NCI-H524 treated with DMSO at 0.1 percent for 48 hours (cell line): ENCODE measurements at places on chromosomes 6 and 20.

DNA sequence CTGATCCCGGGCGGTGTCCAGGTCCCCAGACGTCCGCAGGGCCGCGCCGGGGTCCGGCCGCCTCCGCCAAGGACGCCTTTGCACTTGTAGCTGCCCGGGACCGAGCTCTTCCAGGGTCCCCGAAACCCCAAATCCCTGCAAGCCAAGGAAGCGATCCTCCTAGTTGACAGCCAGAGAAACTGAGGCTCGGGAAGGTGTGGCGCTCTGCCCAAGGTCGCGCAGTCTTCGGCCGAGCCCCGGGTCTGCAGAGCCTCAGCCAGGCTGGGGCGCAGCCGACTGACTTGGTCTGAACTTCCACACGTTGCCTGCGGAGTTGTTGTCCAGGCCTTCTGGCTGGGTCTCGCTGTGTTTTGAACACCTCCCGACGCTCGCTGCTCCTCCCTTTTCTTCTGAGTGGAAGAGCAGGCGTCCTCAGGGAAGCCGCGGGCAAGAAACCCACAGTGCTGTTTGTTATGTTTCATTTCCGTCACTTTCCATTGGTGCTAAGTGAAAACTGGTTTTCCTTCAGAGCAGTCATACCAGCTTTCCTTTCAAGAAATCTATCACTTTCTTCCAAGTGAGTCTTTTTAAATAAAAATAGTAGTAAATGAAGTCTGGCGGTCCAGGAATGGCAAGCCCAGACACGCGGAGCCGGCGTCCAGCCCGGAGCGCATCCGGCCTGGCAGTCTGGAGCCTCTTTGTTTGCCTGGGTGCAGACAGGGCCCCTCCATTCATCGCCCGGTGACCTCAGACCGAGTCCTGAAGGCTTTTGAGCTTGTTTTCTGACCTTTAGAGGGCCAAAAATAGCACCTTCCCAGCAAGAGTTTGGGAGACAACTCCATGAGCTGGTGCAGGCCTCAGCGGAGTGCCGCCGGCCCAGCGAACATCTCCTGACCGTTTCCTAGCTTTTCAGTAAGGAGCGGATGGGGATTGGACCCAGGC is 698 bp downstream of the FAM210B start:
- no peak for DNase-seq

DNA sequence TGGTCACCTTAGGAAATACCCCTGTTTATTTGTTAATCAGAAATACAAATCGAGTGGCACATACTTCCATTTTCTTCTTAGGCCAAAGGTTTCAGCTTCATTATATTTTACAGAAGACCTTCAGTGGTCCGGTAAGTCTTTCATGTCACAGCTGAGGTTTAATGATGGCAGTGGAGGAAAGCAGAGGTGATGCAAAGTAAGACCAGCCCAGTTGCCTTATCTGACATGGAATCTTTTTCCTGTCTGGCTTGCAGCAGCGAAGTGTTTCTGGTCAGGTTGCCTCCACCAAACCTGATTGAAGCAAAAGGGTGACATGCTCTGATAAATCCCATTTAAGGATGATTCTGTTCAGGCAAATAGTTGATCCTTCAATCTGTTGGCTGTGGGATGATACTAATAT is 100.0 kb downstream of the PRDM1 start:
- DNase-seq = no peak

DNA sequence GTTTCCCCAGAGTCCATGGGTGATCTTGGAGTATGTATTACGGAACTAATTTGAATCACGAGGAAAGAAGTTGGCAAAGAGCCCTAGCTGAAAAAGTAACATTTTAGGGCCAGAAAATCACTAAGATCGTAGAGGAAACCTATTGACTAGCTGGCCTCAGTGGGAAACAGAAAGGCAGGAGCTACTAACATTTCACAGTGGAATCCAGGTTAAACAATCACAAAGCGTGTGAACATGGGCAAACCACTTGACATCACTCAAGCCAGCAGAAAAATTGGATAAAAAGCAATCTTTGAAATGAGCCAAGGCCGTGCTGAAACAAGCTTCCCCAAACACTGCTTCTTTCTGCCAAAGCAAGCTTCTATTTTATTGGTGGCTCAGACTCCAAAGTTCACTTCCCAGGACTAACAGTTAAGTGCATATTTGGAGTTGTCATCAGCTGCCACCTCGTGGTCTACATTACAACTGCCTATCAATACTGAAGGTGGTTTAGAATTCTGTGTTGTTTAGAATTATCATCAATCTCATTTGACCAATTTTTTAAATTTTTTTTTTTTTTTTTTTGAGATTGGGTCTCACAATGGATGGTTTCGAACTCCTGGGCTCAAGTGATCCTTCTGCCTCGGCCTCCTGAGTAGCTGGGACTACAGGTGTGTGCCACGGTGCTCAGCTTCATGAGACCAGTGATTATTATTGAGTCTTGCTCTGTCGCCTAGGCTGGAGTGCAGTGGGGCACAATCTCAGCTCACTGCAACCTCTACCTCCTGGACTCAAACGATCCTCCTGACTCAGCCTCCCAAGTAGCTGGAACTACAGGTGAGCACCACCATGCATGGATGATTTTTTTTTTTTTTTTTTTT is 10.6 kb downstream of the RPS10 start:
- DNase-seq = no peak

GRCh38 chr20:48031122-48031521 is 245.8 kb upstream of the SULF2 start:
- DNase-seq = no peak

GRCh38 chr6:132425176-132425575 is 23.9 kb upstream of the MOXD1 start:
- DNase-seq = no peak

DNA sequence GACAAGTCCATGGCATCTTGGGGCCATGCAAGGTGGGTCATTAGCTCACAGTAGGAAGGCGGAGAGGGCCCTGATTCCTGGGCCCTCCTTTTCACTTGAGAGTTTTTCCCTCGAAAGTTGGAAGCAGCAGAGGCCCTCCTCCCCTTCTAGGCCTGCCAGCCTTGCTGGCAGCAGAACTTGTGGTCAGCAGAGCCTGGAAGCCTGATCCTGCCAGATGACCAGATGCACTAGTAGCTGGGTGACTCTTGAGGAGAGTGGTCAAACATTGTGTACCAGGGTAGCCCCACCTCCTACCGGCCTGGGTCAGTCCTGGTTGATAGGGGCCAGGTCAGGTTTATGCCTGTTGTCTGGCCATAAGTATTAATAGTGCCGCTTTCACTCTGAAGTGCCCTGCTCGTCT is 3.8 kb upstream of the HMGA1 start:
- no peak for DNase-seq

GRCh38 chr20:474581-474980 is 12.2 kb upstream of the TBC1D20 start:
- no peak for DNase-seq

DNA sequence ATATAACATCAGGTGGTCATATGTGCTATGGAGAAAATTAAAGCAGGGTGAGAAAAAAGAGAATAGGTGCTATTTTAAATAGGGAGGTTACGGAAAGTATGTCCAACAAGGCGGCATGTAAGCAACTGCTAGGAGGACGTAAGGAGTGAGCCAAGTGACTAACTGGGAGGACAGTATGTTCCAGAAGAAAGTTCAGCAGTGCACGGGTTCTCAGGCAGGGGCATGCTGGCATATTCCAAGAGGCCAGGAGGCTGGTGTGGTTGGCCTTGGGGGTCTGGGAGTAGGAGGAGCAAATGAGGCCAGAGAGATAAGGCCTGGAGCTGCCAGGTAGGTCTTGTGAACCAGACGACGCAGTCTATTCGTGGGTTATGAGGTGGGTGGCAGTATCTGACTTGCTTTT is 112.4 kb downstream of the ARMC2 start:
- DNase-seq = no peak

DNA sequence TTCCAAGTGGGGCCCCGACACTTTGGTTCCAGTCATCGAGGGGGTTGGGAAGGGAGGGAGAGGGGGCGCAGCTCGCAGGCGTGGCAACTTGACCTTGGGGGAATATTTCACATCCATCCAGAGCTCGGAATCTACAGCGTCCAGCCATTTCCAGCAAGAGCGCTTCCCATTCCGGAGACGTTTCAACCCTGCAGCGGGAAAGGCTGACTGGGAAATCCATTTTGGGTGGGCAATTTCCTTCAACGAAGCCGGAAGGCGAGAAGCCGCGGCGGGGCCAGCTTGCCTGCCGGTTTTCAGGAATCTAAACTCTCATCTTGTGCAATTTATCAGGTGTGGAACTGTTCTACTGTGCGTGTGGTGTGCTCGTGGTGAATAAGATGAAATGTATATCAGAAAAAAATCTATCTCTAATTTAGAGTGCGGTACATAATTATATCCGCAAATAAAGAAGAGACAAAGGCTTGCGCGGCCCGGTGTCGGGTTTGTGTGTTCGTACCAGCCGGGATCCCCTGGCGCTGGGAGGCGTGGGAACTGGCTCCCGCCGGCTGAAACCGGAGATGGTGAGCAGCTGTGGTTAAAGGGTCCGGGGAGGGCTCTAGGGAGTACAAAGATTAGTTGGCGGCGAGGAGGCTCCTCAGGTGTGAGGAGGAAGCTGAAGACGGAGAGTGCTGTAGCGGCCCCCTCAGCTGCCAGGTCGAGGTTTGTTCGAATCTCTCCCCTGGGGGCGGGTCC is 4.8 kb downstream of the SLC32A1 start:
- peak; percentile 85 for DNase-seq

DNA sequence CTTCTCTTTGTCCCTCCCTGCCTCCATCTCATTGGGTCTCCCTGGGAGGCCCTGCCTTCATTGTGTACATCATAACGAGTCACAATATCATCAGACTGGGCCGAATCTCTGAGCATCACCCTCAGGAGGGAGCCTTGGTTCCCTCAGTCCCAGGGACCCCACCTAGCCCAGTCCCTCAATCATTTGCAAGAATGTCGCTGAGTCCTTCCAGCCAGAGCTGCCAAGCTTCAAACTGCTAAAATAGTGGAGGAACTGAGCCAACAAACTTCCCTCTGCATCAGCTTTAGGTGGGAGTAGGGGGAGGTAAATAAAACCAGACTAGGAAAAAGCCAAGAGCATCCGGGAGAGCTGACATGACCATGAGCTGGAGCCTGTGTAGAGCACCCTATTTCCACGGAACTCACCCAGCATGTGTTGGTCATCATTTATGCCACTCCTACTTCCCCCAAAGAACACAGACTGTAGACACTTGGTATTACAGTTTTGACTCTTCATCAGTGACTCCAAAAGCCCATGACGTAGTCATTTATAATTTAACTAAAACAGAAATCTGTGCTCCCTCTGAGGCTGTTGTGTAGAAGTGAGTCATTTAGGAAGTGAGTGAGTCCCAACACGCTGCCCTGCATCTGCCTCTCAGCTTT is 28.8 kb upstream of the IL17A start:
- no peak for DNase-seq

DNA sequence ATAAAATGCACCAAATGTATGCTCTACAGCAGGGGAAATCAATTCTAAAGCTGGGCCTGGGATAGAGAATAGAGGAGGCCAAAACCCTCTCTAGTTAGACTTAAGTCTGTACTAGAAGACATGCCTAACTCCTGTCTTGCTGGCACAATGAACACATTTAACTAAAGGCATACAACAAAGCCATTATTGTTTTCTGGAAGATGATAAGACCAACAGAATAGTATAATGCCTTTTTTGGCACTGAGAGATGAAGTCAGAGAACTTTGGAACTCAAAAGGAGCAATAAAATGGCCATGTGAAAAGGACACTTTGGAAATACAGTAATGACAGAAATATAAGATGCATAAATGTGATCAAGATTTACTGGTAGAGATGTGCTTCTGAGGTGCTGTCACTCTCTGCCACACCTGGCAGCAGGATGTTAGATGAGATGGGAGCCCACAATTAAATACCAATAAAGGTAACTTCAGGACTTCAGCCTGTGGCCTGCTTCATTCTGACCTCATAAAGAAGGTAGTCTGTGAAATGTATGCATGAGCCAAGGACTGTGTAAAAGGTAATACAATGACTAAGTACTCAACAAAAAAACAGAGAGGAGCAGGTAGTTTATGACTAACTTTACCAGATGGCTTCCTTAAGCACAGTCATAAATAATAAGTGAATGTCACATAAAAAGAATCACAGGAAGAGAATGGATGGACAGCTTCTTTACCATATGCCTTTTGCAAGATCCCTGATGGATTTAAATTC is 333.4 kb downstream of the BCKDHB start:
- DNase-seq = no peak

DNA sequence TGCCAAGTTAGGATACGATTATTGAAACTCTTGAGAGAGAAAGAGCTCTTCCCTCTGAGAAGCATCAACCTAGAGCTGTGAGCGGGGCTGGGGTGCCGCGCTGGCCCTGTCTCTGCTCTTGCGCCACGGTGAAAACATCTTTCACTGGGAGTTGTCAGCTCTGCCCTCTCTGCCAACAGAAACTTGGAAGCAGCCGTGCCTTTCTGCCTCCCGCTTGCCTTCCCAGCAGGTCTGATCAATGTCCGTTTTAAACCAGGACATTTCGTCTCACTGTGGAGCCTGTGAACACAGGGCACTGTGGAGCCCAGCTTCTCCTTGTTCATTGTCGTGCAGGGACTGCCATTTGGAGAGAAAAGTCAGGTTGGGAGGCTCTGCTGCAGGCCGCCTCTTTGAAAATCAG is 249.2 kb upstream of the PMEPA1 start:
- no peak for DNase-seq

GRCh38 chr6:35296931-35297600 is 552 bp upstream of the DEF6 start:
- DNase-seq = no peak

DNA sequence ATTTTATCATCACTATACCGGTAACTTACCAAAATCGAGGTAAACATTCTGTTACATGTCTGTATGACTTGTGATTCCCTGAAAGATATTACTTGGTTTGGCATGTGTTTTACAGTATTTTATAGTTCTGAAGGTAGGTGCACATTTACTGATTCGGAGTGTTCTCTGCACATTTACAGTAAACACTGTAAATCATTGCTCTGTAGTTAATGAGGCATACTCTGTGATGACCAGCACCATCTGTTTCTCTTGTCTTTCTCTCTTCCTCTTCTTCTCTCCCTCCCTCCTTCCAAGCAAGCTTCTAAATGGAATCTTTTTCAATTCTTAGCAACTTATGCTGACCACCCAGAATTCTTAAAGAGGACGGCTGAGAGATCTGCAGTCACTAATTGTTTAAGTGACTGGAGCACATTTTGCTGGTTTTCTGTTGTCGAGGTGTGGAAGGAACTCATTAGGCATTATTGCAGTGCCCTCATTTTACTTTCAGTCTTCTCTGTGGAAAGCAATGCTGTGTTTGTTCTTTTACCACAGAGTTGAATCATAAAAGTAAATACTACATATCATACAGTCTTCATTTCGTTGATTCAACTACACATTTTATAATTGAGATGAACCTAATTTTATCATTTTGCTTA is 126.5 kb downstream of the UTRN start:
- DNase-seq = peak; percentile 12

DNA sequence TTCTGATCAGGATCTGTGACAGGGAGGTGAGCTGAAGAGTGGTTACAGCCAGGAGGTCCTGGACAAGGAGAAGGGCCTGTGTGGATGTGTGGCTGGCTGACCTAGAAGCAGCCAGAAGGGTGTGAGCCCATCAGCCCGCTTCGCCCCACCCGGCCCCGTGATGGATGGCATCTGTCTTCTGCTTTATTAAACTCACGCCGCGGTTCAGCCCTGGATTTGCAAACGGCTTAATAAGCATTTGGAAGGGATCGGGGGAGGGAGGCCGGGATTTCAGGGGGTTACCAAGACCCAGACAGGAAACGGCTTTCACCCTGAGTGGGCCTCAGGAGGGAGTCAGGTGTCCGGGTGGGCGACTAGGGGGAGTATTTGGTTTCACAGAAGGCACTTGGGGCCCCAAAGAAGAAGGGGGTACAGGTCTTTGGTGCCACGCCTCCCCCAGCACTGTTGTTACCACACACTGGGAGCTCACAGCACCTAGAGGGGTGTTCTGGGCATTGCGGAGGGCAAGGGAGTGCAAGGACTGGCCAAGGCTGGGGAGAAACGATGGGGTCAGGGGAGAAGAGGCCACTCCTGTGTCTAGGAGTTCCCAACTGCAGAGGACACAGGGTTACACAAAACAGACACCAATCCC is 53.8 kb upstream of the FOXP4 start:
- peak; percentile 45 for DNase-seq
